Endothelial cell of umbilical vein (primary cell): ENCODE measurements at places on chromosomes 16 and 17.
A peak's percentile ranks its signal among the peaks of the same experiment; 100 is the strongest.

DNA sequence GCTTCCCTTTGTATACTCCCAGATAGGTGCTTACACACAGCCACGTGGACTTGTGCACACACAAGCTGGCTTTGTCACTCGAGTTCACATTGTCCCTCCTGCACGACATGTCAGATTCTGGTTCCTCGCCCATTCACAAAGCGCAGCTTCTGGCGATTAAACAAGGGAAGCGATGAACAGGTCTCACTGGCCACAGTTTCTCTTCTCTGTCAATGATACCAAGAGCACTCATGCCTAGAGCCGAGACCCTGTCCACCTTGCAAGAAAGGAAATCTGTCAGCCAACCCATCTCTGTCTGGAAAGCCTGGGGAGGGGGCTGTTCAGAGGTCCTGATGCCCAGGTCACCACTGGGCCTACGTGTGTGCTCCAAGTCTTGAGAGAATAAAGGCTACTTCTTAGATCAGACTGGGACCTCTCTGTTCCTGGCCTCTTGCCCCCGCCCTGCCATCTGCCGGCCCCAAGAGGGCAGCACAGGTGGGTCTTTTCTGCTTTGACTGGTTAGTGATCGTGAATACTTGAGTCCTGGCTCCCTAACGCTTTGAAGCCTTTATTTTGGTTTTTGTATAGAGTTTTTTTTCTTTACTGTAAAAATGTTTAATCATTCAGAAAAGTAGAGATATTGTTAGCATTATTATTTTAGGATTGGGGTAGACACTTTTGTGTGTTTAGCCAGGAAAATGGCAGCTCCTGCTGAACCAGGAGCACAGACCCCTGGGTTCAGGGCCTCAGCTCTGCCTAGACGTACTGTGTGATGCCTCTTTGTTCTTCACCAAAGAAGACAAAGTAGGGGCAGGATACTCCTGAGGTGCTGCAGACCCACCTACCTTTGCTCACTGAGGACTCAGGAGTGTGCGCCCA lies 104.7 kb downstream of the MRM1 start:
- DNase-seq, result peak; percentile 10

- DNase-seq, result no peak
These were observed 1.6 kb downstream of the VAT1L start for GRCh38 chr16:77790009-77790372.

- peak; percentile 93 for DNase-seq
These were observed 15.4 kb upstream of the SPATA32 start for GRCh38 chr17:45277216-45277849.

DNA sequence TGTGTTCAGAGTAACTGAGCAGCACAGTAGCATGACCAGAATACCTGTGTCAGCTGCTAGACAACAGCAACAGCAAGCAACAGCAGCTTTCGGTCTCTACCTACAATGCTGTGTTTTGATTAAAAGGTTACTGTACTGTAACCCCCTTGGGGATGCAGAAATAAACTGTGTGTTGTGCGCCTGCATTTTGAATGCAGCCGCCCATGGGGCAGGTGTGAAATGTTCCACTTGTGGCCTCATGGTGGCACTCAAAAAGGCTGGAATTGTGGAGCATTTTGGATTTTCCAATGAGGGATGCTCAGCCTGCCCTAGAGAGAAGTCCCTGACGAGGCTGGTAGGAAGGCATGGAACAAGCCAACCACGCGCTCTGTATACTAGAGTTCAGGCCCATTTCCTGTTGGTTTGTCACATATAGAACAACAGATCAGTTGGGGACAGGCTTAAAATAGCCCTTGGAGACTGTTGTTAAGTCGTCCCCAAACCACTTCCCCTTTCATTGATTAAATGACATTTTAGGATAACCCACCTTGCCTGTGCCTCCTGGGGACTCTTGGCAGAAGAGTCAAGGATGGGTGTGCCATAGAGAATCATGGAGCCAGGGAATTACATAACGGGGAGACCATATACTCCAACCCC lies 27.1 kb downstream of the SCPEP1 start:
- DNase-seq, result no peak

GRCh38 chr16:74998481-74999218 lies at the start of gene ZNRF1:
ZNRF1 (plus strand) TSS chr16:74999024; CDS start chr16:74999672, 648 bp downstream.
- peak; percentile 83 for DNase-seq

DNA sequence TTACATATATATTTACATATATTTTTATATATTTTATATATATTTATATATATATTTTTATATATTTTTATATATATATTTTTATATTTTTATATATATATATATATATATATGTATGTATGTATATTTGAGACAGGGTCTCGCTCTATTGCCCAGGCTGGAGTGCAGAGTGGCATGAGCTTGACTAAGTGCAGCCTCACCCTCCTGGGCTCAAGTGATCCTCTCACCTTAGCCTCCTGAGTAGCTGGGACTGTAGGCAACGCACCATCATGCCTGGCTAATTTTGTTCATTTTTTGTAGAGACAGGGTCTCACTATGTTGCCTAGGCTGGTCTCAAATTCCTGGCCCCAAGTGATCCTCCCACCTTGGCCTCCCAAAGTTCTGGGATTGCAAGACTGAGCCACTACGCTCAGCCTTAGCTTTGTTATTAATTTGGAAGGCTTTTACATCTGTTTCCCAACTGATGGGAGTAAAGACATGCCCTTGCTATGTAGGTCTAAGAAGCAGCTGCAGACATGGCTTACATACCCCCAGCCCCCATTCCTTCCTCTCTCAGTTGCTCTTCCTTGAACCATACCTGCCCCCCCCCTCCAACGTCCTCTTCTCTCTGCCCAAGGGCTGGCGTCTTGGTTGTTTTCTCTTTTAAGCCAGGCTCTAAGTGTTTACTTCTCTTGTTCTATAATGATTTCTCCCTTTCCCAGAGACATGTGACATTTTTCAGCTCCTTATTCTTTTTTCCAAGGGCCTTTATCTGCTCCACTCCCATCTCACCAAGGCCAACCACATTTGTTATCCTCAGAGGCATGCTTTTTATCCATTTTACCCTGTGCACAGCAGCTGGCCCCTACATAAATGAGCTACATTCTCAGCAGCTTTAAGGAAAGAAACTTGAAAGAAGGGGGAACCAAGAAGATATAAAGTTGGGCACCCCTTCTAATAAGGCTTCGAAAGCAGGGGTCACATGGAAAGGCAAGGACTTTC lies 64.2 kb upstream of the ATF7IP2 start:
- DNase-seq, result no peak
